ENCODE measurements at places on chromosomes 1 and 21. TPM values are rescaled to one million over a fixed set of nuclear protein-coding genes. Genes with fewer than 3 reads are reported as not detected.
A peak's percentile ranks its signal among the peaks of the same experiment; 100 is the strongest.

FOXD3 gene
- not detected for total RNA-seq

LRRC53 gene
- total RNA-seq: not detected

KDM1A gene
- 86.6 TPM for total RNA-seq

TMEM82 gene
- total RNA-seq: not detected

KCNN3 gene
- 0.35 TPM for total RNA-seq

FAM89A gene
- 20.3 TPM for total RNA-seq

RNU1-1 gene
- total RNA-seq: 2,189 TPM

PRAMEF9 gene
- total RNA-seq: not detected

CENPF gene
- total RNA-seq: 54.4 TPM

VPS13D gene
- 30.8 TPM for total RNA-seq

DYNLT5 gene
- not detected for total RNA-seq

LCE1E gene
- not detected for total RNA-seq

RNU1-4 gene
- total RNA-seq: 1,962 TPM

- H3K4me3 ChIP-seq: no peak overlapping the region
- H3K27me3 ChIP-seq: peaks cover 4% of the 10 kb centered on the region
- H3K4me1 ChIP-seq: peaks cover 15% of the 10 kb centered on the region
- no peak for DNase-seq
- H3K27ac ChIP-seq: no peak overlapping the region
Measured at GRCh38 chr1:91499346-91499745, 1.3 kb upstream of the CDC7 start.

- no peak overlapping the region for H3K4me3 ChIP-seq
- no peaks in the 10 kb centered on the region for H3K27me3 ChIP-seq
- no peaks in the 10 kb centered on the region for H3K36me3 ChIP-seq
- peaks cover 3% of the 10 kb centered on the region for H3K4me1 ChIP-seq
Measured at GRCh38 chr1:248576260-248576980, 1.9 kb upstream of the OR2T34 start.

DNA sequence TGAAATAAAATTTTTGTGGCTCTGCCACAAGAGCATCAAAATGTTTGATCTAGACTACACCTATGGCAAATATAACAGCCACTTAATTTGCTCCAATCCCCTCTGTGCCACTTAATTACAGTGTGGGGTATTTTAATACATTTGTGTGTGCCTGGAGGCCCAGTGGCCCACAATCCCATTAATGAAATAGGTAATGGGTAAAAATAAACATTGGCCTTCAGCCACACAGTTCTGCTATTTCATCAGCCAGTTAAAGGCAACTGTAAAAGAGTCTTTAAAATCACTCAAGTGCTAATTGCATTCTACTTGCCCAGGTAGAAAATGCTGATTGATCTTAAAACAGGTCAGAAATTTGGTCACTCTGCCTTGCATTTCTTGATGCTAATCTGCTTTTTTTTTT, 151.6 kb upstream of the UBE2U start:
- H3K27ac ChIP-seq: no peak overlapping the region
- no peaks in the 10 kb centered on the region for H3K36me3 ChIP-seq
- no peak for DNase-seq
- peaks cover 5% of the 10 kb centered on the region for H3K27me3 ChIP-seq

DNA sequence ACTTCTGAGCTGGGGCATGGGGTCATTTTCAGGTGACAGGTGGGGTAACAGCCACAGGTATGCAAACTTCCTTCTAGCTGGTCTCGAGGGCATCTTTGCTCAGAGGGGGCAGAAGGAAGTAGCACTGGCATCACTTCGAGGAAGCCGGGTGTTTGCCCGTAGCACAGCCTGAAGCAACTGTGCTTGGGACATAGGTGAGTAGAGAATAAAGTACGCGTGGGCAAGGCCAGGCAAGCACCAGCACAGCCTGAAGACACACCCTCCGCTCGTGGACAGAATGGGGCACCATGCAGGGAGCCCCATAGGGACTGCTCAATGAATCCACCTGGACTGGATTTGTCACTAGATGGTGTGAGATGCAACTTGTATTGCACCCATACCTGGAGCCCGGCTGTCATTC, 167.1 kb downstream of the KCNJ6 start:
- H3K4me3 ChIP-seq: no peak overlapping the region
- H3K36me3 ChIP-seq: no peaks in the 10 kb centered on the region
- DNase-seq: no peak
- no peaks in the 10 kb centered on the region for H3K4me1 ChIP-seq

GRCh38 chr21:25557180-25557579, 50.1 kb downstream of the MRPL39 start:
- no peaks in the 10 kb centered on the region for H3K27me3 ChIP-seq
- peak overlapping the region; percentile 50 for H3K27ac ChIP-seq
- H3K4me1 ChIP-seq: peaks cover 50% of the 10 kb centered on the region
- peaks cover 10% of the 10 kb centered on the region for H3K36me3 ChIP-seq

GRCh38 chr1:67561704-67562113, 123.3 kb upstream of the GADD45A start:
- H3K27me3 ChIP-seq: peaks cover 8% of the 10 kb centered on the region
- H3K4me3 ChIP-seq: no peak overlapping the region
- peak; percentile 94 for DNase-seq
- H3K27ac ChIP-seq: no peak overlapping the region
- H3K36me3 ChIP-seq: no peaks in the 10 kb centered on the region

- H3K27ac ChIP-seq: no peak overlapping the region
- no peak for DNase-seq
- no peak overlapping the region for H3K4me3 ChIP-seq
Measured at GRCh38 chr1:3584915-3585314, 26.4 kb downstream of the MEGF6 start.

GRCh38 chr1:157691285-157691920, 9.2 kb downstream of the FCRL3 start:
- no peak overlapping the region for H3K27ac ChIP-seq
- no peaks in the 10 kb centered on the region for H3K36me3 ChIP-seq
- H3K27me3 ChIP-seq: no peaks in the 10 kb centered on the region

GRCh38 chr1:40806731-40807695, 23.4 kb downstream of the KCNQ4 start:
- peaks cover 27% of the 10 kb centered on the region for H3K4me1 ChIP-seq
- H3K36me3 ChIP-seq: no peaks in the 10 kb centered on the region
- H3K4me3 ChIP-seq: no peak overlapping the region
- H3K27ac ChIP-seq: no peak overlapping the region
